Stimulated activated CD4-positive, alpha-beta T cell treated with anti-CD3 and anti-CD28 coated beads, Interleukin-12 subunit alpha, Interleukin-12 subunit beta, amount 100 ng/mL, for 4 hours (primary cell): ENCODE measurements at places on chromosomes 4 and X.

- peak; percentile 64 for DNase-seq
Measured at GRCh38 chr4:128061566-128062536, 739 bp downstream of the LARP1B start.

GRCh38 chr4:61375301-61375700, 175.2 kb downstream of the ADGRL3 start:
- DNase-seq, result no peak

GRCh38 chrX:149630681-149631233, 835 bp downstream of the TMEM185A start:
- no peak for DNase-seq

- DNase-seq, result no peak
Measured at GRCh38 chrX:68931345-68931744, 102.5 kb downstream of the EFNB1 start.

DNA sequence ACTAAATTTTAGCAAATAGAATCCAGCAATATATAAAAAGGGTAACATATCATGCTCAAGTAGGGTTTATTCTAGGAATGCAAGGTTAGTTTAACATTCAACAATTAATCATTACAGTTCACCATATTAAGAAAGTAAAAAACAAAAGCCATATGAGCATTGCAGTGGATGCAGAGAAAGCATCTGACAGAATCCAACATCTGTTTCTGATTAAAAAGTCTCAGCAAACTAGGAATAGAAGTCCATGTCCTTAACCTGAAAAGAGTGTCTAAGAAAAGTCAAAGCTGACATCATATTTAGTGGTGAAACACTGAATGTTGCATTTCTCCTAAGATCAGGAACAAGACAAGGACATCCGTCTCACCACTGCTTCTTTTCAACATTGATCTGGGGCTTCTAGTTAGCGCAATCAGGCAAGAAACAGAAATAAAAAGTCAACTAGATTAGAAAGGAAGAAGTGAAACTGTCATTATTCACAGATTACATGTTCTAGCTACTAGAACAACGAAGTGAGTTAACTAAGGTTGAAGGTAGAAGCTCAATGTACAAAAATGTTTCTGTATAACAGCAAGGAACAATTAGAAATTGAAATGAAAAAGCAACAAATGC, 49.3 kb downstream of the MRPL1 start:
- no peak for DNase-seq

GRCh38 chrX:46628460-46629371, 55.2 kb downstream of the CHST7 start:
- no peak for DNase-seq

DNA sequence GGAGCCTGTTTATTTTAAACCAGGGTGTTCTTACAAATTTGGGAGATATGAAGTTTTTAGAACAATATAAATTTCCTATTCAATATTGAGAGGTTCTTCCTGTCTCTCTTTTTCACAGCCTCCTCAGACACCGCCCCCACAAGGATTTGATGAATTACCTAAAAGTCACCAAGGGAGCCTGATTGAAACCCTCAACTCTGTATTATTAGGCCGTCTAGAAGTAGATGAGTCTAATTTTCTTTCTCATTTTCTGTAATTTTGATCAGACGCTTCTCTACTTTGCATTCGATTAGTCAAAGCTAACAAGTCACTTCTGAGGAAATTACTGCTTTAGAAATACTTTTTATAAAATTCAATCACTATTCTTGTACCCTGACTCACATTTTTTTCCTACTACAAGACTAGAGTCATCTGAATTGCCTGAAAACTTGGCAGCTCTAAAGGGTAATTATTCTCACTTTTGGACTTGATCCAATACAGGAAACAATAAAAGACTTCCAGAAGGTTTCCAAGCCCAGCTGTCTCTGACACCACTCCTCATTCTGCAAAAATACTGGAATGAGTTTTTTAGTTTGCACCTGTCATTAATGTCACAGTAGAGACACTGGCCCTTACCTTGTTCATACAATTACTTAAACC, 111.2 kb downstream of the ELOVL6 start:
- no peak for DNase-seq

- no peak for DNase-seq
Measured at GRCh38 chr4:95539106-95539505, 9.7 kb downstream of the UNC5C start.

- no peak for DNase-seq
Measured at GRCh38 chrX:143287236-143287635, 230.0 kb downstream of the SPANXN3 start.

GRCh38 chr4:67091673-67092072, 453.6 kb downstream of the CENPC start:
- DNase-seq, result no peak

GRCh38 chr4:6960154-6960553, 50.5 kb downstream of the TBC1D14 start:
- no peak for DNase-seq

GRCh38 chr4:24007860-24008261, 118.0 kb upstream of the PPARGC1A start:
- no peak for DNase-seq

DNA sequence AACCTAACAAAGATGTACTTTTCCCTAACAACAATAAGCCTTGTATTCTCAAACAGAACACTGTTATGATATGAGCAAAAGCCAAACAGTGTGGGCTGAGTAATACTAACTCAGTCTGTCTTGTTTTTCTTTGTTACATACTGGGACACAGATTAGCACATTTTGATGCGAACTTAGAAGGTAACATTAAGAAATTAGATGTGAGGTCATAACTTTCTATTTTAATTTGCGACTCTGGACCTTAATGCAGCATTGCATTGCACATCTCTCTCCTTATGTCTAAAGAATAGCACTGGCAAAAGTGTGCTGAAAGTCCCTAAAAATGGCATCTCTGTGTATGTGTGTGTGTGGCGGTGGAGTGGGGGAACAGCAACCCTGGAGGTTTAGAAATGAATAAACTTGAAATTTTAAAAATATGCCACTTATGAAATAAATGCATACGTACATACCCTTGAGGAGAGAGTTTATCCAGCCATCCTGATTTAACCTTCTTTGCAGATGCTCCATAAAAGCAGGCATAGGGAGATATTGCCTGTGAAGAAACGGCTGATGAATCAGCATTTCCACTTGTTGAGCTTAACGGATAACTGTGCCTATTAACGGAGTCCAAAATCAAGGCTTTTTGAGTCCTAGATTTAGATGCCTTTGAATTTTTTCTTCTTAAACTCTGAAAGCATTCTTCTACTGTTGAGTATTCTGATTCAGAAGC, 34.2 kb downstream of the ARAP2 start:
- DNase-seq, result no peak

DNA sequence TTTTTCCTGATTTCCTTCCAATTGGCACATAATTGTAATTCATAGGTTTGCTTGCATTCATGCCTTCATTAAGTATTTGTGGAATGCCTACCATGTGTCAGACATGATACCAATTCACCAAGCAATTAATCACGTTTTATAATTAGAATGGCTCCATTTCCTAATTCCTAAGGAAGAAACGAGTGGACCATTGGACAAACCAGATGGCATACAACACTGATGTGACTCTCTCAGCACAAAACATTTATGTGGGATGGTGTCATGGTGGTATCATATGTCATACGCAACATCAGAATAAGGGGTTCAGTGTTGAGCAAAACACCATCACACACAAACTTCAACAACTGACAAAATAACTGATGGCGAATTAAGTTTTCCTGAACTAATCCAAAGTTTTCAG, 502.8 kb downstream of the DMD start:
- DNase-seq, result no peak

GRCh38 chrX:97704881-97705280, 821.2 kb downstream of the RPA4 start:
- DNase-seq, result no peak

DNA sequence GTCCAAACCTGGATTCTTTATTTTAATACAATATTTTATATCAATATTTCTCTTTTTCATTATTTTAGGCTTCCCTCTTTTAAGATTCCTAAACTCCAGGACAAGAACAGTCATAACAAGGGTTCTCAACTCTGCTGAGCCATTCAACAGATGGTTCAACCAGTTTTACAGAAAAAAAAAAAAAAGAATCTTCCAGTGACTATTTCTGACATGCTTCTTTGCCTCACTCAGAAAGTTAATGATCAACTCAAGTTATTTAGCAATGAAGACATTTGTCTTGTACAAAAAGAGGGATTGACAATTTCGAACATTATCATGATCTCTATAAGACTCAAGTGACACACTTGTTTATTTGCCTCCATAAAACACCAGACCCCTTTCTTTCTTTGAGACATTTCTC, 282.6 kb upstream of the GRID2 start:
- DNase-seq, result no peak

GRCh38 chr4:89136525-89136924, 25.2 kb downstream of the TIGD2 start:
- DNase-seq, result no peak

DNA sequence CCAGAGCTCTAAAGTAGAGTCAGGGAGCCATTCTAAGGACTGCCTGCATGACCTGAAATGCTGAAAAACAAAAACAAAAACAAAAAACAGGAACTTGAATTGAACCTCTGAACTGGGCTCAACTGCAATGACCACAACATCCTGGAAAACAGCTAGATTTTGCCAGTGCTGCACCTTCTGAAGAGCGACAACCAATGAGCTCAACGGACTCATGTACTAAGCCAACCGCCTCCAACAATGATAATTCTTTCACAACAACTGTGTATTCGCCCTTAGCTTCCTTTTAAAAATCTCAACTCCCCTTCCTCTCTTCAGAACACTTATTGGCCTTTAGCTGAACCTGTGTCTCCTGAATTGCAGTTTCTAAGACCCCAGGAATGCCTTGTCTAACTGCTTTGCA, 69.8 kb downstream of the HAUS3 start:
- DNase-seq, result no peak

- DNase-seq, result no peak
Measured at GRCh38 chr4:152719801-152720556, 40.2 kb upstream of the TMEM154 start.

DNA sequence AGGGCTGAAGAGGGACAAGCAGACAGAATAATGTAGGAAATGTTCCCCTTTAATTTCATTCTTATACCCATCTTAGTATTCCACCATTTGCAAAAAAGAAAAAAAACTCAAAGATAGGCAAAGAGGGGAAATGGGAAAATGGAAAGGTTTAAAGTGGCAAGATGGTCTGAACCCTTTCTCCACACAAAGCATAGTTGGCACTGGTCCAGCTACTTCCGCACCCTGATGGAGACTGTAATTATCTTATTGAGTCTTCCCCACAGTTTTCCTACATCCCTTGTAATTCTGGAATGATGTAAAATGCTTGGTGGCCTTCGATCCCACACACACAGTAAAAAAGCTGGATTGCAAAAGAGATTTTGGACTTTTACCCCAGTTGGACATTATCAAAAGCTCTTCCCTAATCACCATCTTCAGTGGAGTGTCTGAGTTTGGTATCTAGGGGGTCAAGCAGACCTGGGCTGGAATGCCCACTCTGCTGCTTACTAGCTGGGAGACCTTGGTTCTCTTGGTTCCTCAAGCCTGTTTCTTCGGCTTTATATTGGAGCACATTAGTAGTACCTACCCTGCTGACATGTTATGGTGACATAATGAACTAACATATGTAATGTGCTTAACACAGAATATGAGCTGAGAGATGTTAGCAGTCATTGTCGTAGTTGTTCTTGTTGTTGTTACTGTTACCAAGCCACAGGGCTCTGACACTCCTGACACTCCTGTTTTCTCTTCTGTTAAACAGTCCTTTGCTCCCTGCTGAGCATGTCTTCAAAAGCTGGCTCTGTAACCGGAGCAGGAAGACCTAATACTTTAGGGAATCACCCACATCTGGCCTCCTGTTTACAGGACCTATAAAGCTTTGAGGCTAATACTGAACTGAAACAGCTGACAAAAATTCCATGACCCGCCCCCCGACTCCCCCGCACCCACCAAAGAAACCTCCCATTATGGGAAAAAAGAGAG, 4.7 kb downstream of the SRPX2 start:
- DNase-seq, result no peak

GRCh38 chrX:11117745-11118144, 6.6 kb downstream of the HCCS start:
- DNase-seq, result no peak

DNA sequence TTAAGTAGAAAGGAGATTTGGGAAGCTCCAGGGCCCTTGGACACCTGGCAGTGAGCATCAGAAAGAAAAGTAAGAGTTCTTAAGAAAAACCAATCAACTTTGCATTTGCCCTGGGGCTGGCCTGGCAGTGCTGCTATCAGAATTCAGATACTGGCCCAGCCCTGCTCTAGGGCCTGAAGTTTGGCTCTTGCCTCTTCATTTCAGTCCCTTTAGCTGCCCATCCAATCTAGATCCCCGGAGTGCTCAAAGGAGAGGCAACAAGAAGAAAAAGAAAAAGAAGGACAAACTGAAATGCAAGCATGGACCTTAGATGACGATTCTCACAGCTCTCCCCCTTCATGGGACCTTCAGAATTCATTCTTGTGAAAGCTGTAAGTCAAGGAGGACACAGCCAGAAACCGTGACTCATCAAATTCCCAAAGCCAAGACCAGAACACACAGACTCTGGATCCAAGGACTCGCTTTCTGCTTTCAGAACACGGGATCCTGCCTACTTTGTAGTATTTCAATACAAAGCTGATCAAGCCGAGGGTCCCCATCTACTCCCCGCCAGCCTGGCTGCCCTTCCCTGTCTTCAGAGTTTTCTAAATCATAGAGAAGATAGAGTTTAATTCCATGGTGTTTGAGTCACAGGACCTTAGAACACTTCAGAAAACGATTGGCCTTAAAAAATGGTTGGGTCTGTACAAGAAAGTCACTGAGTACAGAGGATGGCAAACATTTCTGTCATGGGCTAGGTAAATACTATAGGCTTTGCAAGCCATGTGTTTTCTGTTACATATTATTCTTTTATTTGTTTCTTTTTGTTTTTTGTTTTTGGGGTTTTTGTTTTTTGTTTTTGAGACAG, 103.7 kb downstream of the RBM47 start:
- DNase-seq, result no peak

- DNase-seq, result no peak
Measured at GRCh38 chr4:128130621-128131020, 69.5 kb downstream of the LARP1B start.

DNA sequence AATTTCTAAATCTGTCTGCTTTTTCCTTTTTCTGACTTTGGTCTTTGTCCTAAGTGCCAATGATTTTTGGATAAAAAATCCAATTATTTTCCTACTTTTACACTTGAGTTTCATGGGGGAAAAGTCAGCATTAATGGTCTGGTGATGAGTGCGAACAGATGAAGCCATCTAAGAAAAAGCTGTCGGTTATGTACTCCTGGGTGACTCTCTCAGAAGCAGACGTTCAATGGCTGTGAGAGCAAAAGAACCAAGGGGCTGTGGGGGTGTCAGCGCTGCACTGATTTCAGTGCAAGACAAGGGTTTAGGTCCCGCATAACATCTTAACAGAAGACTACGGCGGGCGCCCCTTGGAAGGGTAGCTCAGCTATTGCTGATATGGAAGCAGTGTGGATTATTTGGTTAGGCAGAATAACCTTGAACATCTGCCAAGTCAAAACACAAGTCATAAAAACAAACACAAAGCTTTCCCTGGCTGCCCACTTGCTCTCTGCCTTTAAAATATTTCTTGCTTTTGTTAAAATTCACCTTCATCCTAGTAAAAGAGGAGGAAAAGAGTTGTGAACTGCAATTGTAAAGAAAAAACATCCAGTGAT, 240.5 kb downstream of the MAML3 start:
- DNase-seq, result no peak

GRCh38 chr4:165367040-165367439, 11.8 kb upstream of the CPE start:
- DNase-seq, result no peak
